Fibroblast of the aortic adventitia (primary cell): ENCODE measurements at places on chromosomes 7 and 10.

- no peak for DNase-seq
Measured at GRCh38 chr7:116621649-116622048, 50.3 kb upstream of the MET start.

DNA sequence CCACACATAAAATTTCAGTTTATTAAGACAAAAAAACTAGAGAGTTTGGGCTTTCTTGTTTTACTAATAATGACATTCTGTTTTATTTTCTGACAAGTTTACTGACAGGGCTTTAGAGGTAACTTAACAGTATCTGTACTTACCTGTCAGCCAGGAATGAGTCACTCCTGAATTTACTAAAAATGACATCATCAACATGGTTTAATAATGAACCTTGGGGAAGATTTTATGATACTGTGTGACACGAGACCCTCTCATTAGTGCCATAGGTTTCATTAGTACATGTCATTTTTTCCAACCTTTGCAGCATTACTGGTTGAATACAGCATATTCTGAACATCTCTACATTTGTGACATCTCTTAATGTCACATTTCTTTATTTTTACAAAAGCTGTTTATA lies 131.1 kb downstream of the KCND2 start:
- no peak for DNase-seq

- peak; percentile 65 for DNase-seq
Measured at GRCh38 chr7:149558149-149558861, 60.7 kb upstream of the ZNF746 start.

DNA sequence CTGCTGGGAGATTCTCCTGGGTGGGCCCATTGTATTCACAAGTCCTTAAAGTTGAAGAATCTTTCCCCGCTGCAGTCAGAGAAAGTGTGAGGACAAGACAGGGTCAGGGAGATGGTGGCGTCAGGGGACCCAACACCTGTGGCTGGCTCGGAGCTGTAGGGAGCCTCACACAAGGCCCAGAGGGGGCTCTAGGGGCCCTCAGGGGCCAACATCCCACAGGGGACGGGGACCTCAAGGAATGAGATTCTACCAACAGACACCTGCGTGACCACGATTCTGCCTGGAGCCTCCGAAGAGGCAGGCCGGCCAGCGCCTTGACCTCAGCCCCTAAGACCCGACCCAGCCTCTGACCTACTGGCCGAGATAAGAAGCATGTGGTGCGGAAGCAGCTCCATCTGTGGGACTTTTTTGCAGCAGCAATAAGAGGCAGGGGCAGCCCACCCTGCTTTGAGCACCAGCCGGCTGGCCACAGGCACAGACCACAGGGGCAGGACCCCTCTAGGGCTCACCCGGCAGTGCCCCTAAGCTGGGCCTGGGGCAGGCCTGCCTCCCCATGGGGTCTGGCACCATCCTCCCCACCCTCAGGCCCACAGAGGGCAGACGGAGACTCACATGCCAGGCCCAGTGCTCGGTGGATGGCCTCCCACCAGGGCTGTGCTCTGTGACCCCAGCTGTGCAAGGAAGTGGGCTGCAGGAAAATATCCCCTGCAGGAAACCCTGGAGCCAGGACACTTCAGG lies 13.2 kb downstream of the RASGEF1A start:
- DNase-seq = no peak

- DNase-seq = no peak
Measured at GRCh38 chr7:151775547-151776443, 101.1 kb downstream of the PRKAG2 start.

GRCh38 chr7:131931370-131931769 lies 374.9 kb upstream of the PODXL start:
- no peak for DNase-seq

DNA sequence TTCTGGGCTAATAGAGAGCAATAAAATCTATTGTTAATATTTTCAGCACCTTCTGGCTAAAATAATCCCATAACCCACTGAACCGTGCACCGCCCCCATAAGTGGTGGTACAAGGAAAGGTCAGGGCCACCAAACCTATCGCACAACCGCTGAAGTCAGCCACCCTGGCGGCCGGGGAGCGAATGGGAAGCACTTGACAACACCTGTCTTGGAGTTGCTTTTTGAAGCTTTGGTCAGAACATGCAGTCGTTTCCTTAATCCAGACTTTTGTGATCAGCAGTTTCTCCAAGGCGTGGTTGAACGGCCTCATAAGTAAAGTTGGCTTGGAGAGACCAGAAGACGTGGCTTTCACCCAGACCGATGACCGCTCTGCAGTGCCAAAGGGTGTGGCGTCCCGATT lies 97.4 kb downstream of the DNAJB6 start:
- DNase-seq = no peak

- no peak for DNase-seq
Measured at GRCh38 chr7:1662101-1662500, 8.0 kb upstream of the ELFN1 start.

GRCh38 chr7:140084972-140085371 lies 22.2 kb upstream of the PARP12 start:
- no peak for DNase-seq

DNA sequence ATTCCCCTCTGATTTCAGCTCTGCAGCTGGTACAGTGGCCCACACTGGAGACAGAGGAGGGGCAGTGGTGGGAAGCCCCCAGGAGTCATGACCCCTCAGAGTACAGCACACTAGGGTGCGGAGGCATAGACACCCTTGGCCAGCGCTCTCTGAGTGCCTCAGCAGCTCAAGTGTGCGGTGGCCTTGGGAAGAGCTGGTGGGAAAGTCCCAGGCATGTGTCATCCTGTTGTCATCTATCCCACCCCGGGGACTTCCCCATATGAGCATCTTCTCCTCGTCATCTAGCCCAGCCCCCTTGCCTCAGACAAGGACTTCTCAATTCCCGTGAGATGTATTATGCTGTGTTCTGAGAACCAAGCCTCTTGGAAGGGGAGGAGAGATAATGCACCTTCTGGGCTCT lies 15.6 kb upstream of the PPIF start:
- peak; percentile 32 for DNase-seq

DNA sequence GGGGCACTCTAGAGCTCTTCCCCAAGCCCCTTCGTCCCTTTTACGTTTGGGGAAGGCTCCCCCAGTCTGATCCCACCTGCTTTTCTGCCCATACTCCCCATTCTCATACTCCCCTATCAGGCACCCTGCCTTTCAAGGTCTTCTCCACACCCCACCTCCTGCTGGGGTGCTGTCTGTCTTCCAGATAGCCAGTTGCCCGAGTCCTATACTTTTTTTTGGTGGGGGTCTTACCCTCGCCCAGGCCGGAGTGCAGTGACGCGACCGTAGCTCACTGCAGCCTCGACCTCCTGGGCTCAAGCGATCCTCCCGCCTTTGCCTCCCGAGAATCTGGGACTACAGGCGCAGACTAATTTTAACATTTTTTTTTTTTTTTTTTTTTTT lies 775 bp upstream of the ABHD11 start:
- no peak for DNase-seq

- DNase-seq = no peak
Measured at GRCh38 chr7:7816816-7817536, 98.6 kb upstream of the RPA3 start.

DNA sequence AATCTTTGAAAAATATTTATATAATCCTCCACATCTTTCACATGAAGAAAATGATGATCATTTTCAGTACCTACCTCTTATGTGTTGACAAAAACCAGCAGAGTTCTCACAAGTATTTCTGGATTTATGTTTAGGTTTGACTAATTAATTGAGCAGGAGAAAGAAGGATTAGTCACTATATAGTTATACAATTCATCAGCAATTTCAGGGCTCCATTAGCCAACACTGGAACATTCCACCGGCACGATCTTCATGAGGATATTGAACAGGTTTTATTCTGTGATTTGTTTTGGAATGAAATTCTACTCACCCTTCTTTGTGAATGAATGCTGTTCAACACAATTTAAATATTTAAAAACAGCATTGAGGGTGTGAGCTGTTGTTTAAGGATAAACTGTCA lies 163.2 kb downstream of the SEM1 start:
- DNase-seq = no peak

GRCh38 chr7:52962402-52963076 lies 72.9 kb upstream of the POM121L12 start:
- no peak for DNase-seq

- no peak for DNase-seq
Measured at GRCh38 chr7:148723846-148724245, 25.1 kb downstream of the CUL1 start.

DNA sequence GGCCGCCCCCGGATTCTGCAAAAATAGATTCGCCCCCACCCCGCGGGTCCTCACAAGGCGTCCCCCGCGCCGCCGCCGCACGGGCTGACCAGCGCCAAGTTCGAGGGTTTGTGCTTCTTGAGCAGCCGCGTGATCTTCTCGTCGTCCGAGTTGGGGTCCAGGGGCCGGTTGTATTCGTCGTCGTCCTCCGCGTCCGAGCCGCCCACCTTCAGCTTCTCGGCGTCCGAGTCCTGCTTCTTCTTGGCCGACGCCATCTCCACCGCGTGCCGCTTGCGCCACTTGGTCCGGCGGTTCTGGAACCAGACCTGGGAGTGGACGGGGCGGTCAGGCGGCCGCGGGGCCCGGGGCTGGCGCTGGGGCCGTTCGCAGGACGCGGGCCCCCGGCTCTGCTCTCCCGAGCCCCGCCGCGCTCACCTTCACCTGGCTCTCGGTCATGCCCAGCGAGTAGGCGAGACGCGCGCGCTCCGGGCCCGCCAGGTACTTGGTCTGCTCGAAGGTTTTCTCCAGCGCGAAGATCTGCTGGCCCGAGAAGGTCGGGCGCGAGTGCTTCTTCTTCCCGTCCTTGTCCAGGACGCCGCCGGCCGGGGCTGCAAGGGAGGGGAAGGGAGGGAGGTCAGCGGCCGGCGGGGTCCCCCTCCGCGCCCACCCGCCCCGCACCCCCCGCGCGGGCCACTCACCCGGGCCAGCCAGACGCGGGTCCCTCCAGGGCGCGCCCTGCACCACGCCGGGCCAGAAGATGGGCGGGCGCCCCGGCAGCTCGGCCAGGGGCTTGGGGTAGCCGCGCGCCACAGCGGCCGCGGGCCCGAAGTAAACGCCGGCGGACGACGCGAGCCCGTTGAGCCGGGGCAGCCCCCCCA lies 853 bp downstream of the NKX6-2 start:
- DNase-seq = no peak

DNA sequence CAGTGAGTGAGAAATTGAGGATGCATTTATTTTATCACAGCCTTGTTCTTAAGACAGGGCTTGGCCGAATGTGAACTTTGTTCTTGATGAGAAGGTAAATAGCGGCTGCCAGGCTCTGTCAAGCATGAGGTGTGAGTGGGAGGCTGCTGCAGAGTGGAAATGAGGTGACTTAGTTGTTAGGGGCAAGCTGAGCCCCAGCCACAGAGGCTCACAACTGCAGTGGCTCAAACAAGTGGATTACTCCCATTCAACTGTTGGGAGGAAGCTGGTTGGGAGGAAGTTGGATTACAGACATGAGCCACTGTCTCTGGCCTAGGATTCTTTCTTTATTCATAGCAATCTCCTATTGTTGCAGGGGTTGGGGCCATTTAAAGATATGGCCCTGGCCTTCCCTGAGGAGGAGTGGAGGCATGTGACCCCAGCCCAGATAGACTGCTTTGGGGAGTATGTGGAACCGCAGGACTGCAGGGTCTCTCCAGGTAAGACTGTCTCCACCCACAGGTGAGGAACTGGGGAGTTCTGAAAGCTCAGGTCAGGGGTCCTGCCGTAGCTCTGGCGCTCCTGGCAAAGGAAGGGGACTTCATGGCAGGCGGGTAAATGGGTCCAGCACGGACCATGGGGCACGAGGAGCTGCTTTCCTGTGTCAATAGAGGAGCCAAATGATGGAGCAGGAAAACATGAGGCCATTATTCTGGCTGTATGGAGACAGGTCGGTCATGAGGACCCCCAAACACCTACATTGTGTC lies 7.1 kb downstream of the ZSCAN25 start:
- DNase-seq = no peak
